ENCODE measurements at places on chromosomes 3 and 15.
A peak's percentile ranks its signal among the peaks of the same experiment; 100 is the strongest.

- no peak for DNase-seq
These were observed 31.1 kb upstream of the SLC24A5 start for GRCh38 chr15:48089702-48090101.

- DNase-seq = no peak
These were observed 152.8 kb downstream of the RBPMS2 start for GRCh38 chr15:64622410-64623260.

DNA sequence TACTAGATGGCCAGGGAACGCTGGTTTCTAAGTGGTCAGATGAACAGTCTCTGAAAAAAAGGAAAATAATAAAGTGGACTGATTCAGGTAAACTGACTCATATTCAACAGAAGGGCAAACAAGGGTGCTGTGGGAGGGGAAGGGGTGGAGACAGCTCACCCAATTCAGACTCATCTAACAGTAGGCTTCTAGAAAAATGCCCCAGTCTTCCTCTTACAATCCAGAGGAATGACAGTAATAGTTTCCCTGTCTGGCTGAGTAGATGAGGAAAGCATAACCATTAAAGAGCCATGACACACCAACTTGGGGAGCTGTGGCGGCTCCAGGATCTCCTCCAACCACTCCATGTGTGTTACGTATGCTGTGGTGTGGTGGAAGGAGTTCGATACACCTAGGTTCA, 231.4 kb upstream of the UMPS start:
- no peak for DNase-seq

- no peak for DNase-seq
These were observed 1.1 kb upstream of the CSK start for GRCh38 chr15:74780523-74781430.

- no peak for DNase-seq
These were observed 12.8 kb downstream of the ADPGK start for GRCh38 chr15:72770673-72771328.

GRCh38 chr3:67557848-67558355, 96.5 kb downstream of the SUCLG2 start:
- no peak for DNase-seq

DNA sequence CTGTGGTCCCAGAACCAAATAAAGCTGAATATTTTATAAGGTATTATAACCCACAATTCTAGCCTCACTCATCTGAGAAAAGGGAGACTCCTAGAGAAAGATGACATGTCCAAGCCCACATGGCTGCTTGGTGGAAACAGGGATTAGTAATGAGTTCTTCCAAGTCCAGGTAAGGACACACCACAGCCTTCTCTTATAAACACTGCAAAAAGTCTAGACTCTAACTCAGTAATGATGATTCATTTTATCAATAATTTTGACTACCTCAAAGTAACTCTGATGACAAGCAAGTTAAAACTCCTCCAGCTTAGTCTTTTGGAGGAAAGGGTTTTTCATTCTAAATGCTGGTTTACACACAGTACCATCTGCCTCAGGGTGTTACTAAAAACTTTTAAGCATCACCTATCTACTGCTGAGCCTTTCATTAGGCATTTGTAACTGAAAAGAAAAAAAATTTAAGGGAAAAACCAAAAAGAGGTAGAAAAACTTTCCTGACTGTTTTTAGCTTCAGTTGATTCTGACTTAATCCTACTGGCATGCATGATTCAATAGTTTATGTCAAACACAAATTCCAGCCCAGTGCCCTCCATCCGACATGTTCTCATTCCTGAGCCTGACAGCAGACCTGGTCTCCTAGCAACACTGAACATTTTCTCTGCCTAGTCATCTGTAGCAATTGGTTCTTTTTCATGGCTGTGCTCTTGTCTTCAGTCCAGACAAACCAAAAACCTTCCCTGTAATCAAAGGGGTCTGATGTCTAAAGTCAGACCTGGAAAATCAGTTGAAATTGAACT, 43.9 kb downstream of the P3H2 start:
- peak; percentile 12 for DNase-seq

DNA sequence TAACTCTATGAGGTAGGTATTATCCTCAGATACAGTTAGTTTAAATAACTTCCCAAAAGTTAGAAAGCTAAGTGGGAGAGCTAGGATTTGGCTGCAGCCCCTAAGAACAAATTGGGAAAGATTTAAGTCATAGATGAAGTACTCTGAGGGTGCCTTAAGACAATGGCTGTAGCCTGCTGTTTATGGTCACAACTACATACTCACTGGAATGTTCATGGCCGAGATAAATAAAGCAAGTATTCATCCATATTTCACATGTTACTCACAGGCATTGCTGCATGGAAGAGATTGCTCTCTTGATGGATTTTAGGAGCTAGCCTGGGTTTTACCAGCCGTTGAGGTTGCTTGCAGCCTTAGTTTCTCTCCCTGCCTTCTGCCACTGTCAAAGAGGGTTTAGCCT, 145.0 kb downstream of the CMSS1 start:
- DNase-seq = no peak

- no peak for DNase-seq
These were observed 13.5 kb downstream of the BFSP2 start for GRCh38 chr3:133413161-133414020.

GRCh38 chr15:22939051-22939450, 41.1 kb downstream of the CYFIP1 start:
- no peak for DNase-seq

- no peak for DNase-seq
These were observed 42.5 kb upstream of the RFX7 start for GRCh38 chr15:56286213-56286612.

DNA sequence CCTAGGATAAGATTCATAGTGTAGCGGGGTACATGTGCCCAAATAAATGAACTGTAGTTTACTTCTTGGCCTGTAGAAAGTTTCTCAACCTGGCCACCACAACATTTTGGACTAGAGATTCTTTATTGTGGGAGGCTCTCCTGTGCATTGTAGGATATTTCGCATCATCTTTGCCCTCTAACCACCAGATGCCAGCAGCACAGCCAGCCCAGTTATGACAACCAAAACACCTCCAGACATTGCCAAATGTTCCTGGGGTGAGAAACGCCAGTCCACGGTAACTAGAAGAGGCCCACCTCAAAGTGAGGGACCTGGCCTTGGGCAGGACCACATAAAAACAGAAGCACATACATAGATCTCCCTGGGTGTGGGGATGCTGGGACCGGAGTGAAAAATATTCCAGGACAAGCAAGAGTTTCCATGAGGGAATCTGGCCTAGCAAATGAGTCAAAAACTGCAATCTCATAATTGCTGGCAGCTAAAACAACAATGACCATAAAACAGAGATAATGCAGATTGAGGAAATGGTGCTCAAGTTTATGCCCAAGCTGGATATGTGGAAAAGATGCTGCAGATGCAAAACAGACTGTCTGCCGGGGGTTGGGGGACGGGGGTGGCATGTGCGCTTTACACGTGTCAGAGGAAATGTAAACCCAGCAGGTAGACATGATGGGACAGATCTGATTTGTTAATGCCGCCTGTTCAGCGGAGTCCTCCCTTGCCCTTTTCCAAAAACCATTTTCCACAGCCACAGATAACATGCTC, 39.7 kb downstream of the ARHGEF3 start:
- no peak for DNase-seq
